Endothelial cell of umbilical vein (primary cell): ENCODE measurements at places on chromosomes 2 and 18. TPM values are rescaled to one million over a fixed set of nuclear protein-coding genes. Genes with fewer than 3 reads are reported as not detected.
A peak's percentile ranks its signal among the peaks of the same experiment; 100 is the strongest.

DNA sequence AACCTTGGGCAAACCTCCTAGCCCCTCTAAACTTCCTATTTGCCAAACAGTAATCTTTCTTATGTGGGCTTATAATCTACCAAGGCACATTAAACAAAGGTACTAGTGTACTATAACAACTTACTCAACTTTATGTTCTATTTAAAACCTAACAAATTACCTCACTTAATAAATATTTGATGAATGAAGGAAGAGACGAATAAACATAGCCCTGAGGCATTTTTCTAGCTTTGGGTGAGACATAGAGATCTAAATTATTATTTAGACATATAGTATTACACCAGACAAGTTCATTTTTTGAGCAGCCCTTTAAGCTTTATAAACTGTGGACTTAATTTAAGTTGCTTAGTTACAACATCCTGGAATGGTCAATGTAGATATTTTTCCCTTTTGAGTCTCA lies 104.6 kb downstream of the UNC80 start:
- no peak overlapping the region for H3K27ac ChIP-seq
- H3K36me3 ChIP-seq, result no peaks in the 10 kb centered on the region
- no peaks in the 10 kb centered on the region for H3K4me1 ChIP-seq
- H3K4me3 ChIP-seq, result no peak overlapping the region

DNA sequence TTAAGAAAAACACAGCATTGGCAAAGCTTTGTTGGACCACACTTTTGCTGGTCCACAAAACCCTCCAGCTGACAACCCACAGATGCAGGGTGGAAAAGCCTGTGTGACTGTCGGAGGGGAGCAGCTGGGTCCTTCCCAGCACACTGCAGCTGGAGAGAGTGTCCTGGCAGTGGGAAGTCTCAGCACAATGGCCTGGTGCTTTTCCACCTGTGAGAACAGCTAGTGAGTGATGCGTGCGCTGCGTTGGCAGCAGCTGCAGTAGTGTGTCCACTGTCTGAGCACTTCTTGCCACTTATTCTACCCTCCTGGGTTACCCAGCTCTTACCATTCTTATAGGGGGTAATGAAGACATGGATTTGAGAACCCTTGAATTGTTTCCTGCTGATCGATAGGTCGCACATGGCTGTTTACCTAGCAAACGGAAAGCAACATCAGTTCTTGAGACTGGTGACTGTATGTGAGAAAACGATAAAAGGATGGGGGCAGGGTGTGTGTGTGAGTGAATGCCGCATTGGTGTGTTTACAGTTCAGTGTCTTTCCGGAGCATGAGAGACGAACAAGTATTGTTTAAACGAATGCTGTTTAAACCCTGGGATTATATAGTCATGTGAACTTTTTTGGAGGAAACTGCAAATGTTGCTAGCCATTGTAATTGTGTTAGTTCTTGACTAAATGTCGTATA lies 69.7 kb downstream of the LYPD6 start:
- H3K4me1 ChIP-seq, result no peaks in the 10 kb centered on the region
- DNase-seq, result peak; percentile 24
- H3K4me3 ChIP-seq, result no peak overlapping the region

DNA sequence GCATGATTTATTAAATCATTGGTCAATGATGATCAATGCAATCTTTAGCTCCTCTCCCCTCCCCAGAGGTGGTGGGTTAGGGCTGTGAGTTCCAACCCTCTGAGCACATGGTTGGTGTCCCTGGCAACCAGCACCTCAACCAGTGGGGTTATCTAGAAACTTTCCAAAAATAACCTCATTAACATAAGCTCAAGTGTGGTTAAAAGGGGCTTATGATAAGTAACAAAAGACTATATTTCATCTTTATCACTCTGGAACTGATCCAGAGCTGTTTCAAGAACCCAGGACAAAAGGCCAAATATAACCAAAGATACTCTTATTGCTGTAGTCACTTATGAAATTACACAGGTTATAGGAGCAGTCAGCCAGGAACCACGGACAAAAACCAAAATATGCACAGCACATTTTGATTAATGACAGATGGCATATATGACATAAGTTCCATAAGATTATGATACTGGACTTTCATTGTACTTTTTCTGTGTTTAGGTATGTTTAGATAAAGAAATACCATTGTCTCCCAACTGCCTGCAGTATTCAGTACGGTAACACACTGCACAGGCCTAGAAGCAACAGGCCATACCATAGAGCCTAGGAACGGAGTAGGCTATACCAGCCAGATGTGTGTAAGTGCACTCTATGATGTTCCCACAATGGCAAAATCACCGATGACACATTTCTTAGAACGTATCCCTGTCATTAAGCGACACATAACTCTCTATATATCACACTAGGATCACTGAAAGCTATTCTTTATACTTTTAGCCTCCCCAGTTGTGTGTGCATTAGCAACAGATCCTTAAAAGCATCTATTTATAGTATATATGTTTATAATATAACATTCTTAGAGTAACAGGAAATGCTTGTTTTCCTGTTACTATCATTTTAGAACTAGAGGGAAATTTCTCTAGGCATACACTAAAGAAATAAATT lies 31.9 kb downstream of the KIDINS220 start:
- no peak overlapping the region for H3K27ac ChIP-seq
- H3K27me3 ChIP-seq, result no peaks in the 10 kb centered on the region
- peaks cover 9% of the 10 kb centered on the region for H3K4me1 ChIP-seq
- no peak for DNase-seq
- peaks cover 16% of the 10 kb centered on the region for H3K36me3 ChIP-seq

DNA sequence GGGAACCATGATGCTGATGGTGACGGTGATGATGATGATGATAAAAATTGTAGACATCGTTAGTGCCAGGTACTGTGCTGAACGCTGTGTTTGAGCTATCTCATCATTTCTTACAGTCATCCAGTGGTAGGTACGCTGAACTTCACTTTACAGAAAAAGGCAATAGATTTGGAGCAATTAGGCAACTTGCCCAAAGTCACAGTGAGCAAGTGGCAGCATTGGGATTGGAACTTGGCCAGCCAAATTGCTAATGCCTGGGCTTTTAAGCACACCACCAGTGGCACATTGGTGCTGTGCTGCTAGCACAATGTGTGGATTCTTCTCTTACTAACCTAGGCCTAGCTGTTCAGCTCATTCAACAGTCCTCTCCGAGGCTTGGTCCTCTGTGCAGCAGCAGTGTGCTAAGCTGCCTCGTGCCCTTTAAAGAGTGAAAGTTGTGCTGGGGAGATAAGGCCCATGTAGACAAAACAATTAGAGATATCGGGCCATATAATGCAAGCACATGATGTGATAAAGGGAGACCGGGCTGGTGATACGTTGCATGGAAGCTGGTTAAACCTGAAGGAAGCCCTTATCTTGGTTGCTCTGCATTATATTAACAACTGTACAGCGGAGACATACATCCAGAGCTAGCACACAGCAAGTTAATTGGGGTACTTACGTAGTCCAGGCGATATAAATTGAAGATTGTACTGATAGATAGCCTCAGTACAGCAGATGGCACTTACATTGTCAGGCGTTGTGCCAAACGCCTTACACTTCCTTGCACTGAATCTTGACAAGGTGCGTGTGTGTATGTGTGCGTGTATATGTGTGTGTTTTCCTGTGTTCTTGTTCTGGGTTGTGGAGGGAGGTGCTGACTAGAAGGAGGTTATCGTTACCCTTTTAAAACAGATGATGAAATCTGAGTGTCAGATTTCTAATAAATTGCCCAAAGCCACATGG lies 28.4 kb downstream of the HK2 start:
- H3K4me3 ChIP-seq, result no peak overlapping the region
- no peaks in the 10 kb centered on the region for H3K4me1 ChIP-seq
- DNase-seq, result no peak
- no peaks in the 10 kb centered on the region for H3K27me3 ChIP-seq
- H3K27ac ChIP-seq, result no peak overlapping the region
- H3K36me3 ChIP-seq, result no peaks in the 10 kb centered on the region

DNA sequence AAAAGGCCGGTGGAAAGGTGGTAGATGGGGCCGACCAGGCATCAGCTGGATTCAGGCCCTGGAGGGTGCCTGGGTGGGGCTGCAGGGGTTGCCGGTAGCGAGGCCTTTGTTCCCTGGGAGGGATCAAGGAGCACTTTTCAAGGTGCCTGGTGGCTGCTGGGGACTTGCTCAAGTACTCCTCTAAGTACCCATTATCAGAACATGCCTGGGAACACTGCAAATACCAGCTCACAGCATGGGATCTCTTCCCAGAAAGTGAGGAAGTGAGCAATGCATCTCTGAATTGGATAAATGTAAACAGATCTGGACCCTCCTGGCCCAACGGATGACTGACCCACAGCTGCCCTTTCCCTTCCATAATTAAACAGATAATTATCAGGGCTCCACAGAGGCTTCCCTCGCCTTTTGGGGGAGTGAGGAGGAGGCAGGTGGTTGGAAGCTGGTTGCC lies 210.5 kb downstream of the SH3RF3 start:
- no peaks in the 10 kb centered on the region for H3K36me3 ChIP-seq
- H3K4me3 ChIP-seq, result no peak overlapping the region
- DNase-seq, result peak; percentile 84
- peak overlapping the region; percentile 52 for H3K27ac ChIP-seq

GRCh38 chr2:119810049-119810630 lies 50.4 kb downstream of the PTPN4 start:
- no peaks in the 10 kb centered on the region for H3K36me3 ChIP-seq
- H3K27ac ChIP-seq, result peak overlapping the region; percentile 96
- peaks cover 22% of the 10 kb centered on the region for H3K4me1 ChIP-seq
- peak overlapping the region; percentile 2 for H3K4me3 ChIP-seq

DNA sequence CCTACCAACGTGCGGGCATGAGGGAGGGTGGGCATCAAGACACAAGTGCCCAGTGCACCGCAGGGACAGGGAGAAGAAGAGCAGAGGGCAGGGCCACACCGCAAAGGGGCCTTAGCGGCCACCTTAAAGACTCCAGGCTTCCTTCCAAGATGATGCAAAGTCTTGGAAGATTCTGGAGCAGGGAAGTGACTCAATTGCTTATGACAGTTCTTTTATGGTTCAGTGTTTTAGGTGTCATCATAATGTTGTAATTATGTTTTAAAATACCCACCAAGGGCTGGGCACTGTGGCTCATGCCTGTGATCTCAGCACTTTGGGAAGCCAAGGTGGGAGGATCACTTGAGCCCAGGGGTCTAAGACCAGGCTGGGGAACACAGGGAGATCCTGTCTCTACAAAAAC lies 44.5 kb upstream of the SEMA4C start:
- peaks cover 4% of the 10 kb centered on the region for H3K27me3 ChIP-seq
- no peak overlapping the region for H3K27ac ChIP-seq
- no peak overlapping the region for H3K4me3 ChIP-seq
- DNase-seq, result no peak
- H3K4me1 ChIP-seq, result no peaks in the 10 kb centered on the region

DNA sequence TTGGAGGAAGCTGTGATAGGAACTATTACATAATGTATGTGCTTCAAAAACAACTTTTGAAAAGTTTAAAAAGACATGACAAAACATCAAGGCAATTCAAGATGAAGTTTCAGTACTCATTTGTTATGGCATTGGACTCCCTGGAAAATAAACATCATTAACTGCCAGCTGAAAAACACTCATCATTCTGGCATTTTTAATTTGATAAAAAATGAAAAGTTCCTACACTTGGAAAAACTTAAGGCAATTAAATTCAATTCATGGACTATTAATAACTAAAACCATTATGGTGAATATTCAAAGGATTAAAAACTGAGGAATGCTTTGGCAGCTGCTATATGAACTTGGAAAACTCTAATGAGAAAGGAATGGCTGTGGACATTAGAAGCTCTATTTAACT lies 8.5 kb downstream of the TYW5 start:
- no peaks in the 10 kb centered on the region for H3K4me1 ChIP-seq
- H3K4me3 ChIP-seq, result no peak overlapping the region
- H3K36me3 ChIP-seq, result peaks cover 9% of the 10 kb centered on the region
- no peak for DNase-seq
- no peak overlapping the region for H3K27ac ChIP-seq
- H3K27me3 ChIP-seq, result no peaks in the 10 kb centered on the region

Gene C1QL2
- total RNA-seq, result not detected in 2 replicates

Gene PLEK
- total RNA-seq, result 0.11 and 0.18 TPM in 2 replicates

Gene KCNG2
- not detected in 2 replicates for total RNA-seq

Gene FAM237A
- not detected in 2 replicates for total RNA-seq

Gene OSR1
- total RNA-seq, result not detected in 2 replicates
